ENCODE measurements at places on chromosomes 3 and 15.

- DNase-seq = no peak
Observed at GRCh38 chr3:59538753-59539432, 489.1 kb upstream of the CFAP20DC start.

GRCh38 chr15:97759363-97759762 is 201.1 kb upstream of the ARRDC4 start:
- DNase-seq = no peak

DNA sequence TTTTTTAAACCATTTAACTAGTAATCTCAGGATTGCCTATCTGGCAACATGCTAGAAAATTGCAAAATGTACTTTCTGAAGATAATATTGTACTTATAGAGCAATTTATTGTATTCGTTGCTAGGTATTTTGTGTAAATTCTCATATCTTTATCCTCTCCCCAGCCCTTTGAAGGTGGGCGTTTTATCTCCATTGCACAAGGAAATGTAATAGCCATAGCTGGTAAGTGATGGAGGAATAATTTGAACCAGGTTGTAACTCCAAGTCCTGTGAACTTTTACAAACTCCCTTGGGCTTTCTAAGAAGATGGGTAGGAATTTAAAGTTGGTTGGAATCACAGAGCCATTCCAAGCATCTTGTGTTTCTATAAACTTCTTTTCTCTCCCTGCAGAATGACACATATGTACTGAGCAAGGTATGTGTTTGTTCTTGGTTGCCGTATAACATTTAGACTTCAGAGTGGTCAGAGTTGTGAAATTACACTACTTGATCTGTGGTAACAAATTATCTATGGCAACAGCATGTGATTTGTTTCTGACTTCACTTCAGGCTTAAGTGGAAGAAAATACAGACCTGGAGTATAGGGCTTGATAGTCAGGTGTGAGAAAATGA is 170.9 kb downstream of the AKAP13 start:
- no peak for DNase-seq

DNA sequence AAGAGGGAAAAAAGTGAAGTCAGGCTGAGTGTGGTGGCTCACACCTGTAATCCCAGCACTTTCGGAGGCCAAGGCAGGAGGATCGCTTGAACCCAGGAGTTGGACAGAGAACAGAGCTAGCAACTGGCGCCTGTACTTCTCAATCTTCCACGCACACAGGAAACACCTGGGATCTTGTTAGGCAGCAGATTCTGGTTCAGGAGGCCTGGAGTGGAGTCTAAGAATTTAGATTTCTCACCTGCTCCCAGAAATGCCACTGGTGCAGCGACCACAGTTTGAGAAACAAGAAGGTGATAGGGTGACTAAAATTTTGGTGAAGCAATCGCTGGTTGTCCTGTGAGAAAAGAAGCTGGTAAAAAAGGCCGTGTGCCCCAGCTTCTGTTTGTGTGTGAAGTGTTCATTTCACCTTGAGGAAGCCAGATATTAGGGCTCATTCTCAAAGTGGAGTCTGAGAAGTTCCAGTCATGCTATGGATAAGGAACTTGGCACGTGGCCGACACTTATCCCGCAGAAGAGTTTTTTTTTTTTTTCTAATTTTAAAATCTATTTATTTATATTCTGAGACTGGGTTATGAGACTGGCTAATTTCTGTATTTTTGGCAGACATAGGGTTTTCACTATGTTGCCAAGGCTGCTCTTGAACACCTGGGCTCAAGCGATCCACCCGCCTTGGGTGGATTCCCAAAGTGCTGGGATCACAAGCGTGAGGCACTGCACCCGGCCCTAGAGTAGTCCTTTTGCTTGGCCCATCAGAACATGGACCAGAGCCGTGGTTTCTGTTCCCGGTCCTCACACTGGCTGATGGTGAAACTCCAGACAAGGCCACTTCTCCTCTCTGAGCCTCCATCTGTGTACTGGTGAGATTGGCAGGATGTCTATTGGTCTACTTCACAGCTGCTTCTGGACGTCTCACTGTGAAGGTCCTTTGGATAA is 324.6 kb upstream of the PROK2 start:
- DNase-seq = no peak

- peak; percentile 82 for DNase-seq
Observed at GRCh38 chr15:39580485-39581241, at the start of gene THBS1. THBS1 (plus strand) TSS chr15:39581079; CDS start chr15:39581858, 779 bp downstream.

DNA sequence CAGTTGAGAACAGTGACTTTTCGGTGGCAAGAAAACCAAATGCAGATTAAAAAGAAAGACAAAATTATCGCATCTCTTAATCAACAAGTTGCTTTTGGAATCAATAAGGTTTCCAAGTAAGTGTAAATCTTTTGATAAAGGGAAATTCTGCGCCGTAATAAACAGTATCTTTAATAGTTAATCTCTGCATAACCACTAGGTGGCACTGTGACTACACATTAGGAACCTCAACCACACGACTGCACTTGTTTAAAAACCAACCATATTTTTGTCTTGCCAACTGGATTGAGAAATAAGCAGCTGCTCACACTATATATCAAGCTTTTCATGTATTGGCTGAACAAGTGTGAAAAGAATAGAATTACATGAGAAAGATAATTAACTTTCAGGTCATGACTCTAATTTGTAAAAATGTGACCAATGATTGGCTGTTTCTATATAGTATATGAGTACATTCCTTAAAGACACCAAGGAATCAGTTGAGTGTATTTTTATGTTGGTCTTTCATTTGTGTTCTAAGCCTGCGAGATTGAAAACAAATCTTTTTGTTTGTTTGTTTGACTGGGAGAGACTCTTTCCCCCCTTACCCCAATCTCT is 72.7 kb downstream of the DZIP3 start:
- no peak for DNase-seq

GRCh38 chr15:48493084-48493762 is 152.3 kb downstream of the FBN1 start:
- DNase-seq = no peak

DNA sequence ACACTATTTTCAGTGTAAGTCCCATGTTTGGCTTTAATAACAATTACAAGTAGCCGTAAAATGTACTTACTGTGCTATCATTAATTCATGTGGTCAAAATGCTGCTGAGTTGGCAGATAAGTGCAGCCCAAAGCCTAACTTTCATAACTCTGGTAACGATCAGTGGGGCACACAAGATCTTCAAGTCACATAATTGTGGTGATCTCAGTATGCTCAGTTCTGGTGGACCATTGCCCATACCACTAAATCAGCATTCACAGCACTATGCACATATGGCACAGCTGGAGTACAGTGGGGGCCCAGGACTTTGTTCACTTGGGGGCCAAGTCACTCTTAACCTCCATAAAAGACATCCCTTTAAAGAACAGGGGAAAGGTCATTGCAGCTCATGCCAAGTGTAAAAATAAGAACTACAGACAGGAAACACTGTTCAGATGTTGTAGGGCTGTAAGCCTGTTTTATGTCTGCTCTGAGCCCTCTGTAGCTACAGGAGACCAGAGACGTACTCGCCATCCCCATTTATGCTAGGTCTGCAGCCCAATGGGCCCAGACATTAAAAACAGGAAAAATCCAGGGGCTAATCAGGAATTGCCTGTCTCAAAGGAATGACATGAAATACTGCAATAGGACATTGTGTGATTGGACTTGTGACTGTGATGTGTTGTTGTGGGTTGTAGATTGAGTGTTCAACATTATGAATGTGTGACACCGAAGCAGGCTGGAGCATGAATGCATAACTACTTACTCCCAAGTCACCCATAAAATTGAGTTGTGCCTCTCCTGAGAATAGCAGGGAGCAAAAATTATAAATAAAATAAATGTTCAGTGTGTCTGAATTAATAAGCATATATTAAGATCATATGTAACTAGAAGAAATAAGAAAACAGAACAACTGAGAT is 282.5 kb upstream of the EPHA3 start:
- DNase-seq = no peak

GRCh38 chr15:94327356-94327936 is 96.1 kb downstream of the MCTP2 start:
- DNase-seq = no peak

DNA sequence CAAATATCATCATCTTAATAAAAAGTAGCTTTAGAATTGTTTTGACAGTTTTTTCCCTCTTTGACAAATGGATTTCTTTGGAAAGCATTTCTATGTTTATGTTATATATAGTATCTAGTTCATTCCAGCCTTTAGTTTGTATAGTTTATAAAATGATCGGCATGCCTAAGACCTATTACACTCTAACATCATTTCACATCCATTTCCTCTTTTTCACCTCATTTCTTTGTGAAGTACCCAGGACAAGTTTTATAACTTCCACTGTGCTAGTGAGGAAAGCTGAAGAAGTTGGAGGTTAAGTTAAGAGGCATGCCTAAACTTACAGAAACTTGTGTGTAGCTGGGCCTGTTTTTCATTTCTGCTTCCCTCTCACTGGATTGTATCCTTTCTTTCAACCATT is 178.4 kb downstream of the TP63 start:
- no peak for DNase-seq

DNA sequence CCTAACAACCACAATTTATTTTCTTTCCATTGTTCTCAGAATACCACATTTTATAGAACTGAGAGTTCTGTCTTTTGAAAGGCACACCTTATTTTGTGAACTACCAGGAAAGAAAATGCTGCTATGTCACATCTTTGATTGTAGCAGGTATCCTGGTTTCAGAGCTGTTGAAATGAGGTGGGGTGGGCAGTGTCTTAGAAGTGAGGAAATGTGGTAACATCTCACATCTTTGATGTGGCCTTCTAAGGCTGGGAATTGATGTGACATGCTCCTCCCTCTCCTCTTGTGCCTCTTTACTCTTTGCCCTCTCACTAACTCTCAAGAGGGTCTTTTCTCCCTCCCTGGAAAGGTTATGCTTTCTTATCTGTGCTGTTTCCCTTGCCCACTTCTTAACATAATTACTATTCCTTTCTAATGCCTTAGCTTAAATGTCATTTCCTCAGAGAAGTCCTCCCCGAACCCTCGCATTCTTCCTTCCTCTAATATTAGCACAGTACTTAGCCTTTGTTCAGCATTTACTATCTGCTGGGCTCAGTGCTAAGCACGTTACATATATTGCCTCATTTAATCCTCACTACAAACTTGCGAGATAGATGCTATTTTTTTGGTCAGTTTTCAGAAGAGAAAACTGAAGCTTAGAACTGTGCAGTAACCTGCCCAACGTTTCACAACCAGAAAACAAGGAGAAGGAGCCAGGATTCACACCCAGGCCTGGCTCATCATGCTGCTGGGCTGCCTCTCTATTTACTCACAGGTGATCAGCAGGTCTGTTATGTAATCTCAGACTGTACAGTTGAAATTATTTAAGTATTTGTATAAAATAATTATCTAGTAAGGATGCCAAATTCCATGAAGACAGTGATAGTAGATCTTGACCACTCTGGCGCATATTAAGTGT is 24.0 kb upstream of the SPTSSB start:
- no peak for DNase-seq

GRCh38 chr3:55480911-55481743 is 6.0 kb downstream of the WNT5A start:
- DNase-seq = no peak

- no peak for DNase-seq
Observed at GRCh38 chr3:15023249-15023648, 41.9 kb downstream of the MRPS25 start.

- DNase-seq = no peak
Observed at GRCh38 chr3:10391391-10391790, 70.5 kb upstream of the SEC13 start.

DNA sequence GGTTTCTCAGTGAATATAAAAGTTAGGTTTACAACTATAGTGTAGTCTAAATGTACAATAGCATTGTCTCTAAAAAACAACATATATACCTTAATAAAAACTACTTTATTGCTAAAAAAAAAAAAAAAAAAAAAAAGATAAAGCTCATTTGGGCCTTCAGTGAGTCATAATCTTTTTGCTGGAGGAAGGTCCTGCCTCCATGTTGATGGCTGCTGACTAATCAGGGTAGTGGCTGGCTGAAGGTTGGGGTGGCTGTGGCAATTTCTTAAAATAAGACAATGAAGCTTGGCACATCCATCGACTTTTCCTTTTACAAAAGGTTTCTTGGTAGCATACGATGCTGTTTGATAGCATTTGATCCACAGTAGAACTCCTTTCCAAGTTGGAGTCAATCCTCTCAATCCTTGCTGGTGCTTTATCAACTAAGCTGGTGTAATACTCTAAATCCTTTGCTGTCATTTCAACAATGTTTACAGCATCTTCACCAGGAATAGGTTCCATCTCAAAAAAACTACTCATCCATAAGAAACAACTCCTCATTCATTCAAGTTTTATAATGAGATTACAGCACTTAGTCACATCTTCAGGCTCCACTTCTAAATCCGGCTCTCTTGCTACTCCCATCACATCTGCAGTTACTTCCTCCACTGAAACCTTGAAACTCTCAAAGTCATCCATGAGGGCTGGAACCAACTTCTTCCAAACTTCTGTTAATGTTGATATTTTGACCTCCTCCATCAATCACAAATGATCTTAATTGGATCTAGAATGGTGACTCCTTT is 13.3 kb downstream of the ZNF280D start:
- no peak for DNase-seq

DNA sequence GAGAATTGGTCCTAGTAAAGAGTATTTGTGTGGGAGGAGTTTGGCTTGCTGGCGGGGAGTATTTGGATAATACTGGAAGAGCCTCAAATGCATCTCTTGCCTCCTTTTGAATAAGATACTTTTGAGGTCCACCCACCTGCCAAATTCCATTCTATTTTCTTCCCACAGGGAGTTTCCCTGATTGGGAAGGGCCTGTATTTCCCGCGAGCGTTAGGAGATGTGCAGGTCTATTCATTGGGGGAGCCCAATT is 406 bp upstream of the RASA2 start:
- DNase-seq = no peak

DNA sequence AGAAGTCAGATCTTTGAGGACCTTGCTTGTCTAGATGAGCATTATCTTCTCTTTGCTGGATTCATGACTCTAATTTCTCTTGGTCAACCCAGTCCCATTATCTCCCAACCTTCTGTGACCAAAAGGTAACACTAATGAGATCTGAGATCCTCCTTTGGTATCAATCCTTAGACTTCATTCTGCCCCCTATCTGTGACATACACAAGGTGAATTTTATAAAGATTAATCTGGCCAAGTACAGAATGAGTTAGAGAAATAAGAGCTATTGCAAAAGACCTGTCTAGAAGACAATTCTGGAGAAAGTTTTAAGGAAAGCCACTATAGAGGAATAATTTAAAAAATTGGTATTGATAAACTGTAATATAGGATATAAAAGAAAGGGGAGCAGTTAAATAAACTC is 113.8 kb upstream of the KCNMB2 start:
- no peak for DNase-seq

GRCh38 chr15:65006876-65007275 is 17.2 kb upstream of the SPG21 start:
- DNase-seq = no peak

GRCh38 chr3:113602256-113602655 is 69.9 kb downstream of the SIDT1 start:
- no peak for DNase-seq

DNA sequence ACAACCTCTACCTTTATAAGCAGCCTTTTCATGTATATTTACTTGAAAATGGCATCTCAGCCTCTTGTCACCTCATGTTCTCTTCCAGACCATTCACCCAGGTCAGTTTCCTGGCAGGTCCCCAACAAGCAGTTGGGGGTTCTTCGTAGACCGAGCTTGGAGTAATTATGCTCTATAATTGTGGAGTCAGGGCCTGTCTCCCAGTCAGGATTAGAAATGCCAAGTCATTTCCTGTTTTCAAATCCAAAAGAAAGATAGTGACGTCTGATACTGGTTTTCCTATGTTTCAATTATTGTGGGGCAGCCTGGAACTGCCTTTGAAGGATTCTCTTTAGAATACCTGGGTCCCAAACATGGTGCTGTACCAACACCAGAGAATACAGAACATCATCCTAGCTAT is 430.6 kb downstream of the MECOM start:
- no peak for DNase-seq

GRCh38 chr3:188169830-188170455 is 16.0 kb downstream of the LPP start:
- no peak for DNase-seq

GRCh38 chr3:156617145-156617544 is 57.2 kb upstream of the TIPARP start:
- DNase-seq = no peak

Measured in progenitor cell of endocrine pancreas (in vitro differentiated cells).